ENCODE measurements at places on chromosomes 3 and 15.

DNA sequence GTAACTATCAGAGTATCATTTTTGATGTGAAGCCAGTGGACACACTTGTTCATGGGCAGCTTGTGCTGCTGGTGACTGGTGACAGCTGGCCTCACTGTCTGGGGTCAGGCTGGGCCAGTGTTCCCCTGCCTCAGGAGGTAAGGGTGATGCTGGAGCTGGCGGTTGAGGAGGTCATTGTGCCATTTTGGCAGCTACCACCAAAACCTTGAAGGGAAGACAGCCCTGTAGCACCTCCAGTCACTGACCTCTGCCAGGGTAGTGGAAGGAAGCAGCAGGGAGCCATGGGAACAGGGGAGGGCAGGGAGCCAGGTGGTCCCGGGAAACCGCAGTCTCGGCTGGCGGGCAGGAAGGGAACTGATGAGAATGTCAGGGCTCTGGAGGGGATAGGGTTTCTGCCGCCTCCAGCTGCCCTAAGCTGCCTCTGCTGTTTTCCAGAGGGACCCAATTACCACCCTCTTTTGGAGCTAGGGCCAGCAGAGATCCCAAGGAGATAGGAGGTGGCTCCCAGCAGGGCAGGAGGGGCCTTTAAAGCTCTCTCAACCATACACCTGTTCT lies 24.8 kb downstream of the FOXL2NB start:
- no peak for DNase-seq

GRCh38 chr3:23740517-23740965 lies 65.2 kb upstream of the UBE2E1 start:
- no peak for DNase-seq

- no peak for DNase-seq
These were observed 14.1 kb upstream of the ANXA2 start for GRCh38 chr15:60411774-60412425.

DNA sequence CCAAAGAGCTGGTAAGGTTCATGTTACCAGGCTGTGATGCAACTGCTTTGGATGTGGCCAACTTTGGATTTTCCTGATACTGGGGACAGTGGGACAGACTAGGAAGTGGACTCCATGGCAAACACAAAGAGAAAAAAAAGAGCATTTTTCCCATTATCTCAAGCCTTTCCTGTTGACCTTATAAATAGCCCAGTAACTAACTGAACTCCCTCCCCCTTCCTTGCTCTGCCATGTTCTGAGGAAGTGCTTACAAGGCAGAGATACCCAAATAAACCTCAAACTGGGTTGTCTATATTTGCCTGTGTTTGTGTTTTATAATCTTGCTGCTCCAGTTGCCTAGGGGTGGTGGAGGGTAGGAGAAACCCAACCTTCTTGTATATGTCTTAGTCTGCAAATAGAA lies 27.3 kb upstream of the SLC9A9 start:
- no peak for DNase-seq

DNA sequence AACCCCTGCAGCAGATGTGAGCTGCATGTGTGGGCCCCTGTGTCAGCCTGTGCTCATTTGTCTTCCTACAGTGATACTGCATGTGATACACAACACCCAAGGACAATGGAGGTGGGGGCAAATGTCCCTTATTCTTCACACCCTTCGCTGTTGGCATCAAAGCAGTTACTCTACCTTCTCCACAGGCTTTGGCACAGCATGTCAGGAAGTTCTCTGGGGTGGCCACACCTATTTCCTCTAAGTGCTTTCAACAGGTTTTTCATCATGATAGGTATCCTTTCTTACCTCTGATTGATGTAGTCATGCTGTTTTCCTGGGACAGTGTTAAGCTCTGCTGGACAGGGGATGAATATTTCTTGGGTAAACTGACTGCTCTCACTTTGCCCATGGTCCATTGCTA lies 29.5 kb downstream of the ZNF662 start:
- no peak for DNase-seq

DNA sequence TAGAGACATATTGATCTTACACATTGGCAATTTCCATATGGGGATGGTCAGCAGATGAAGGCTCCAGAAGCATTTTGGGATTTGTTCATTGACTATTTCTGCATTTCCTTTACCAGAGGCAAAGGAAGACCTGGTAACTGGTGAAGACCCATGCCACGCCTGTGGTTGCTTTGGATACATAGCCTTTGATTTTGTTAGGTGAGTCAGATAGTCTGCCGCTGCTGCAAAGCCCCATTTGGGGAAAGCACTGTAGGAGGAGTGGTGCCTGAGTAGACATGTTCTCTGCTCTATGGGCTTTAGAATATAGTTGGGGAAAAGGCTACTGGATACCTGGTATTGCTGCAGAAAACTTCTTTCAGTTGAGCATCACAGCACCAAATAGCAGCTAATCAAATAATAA lies 56.8 kb downstream of the TFG start:
- no peak for DNase-seq

- no peak for DNase-seq
These were observed 376.1 kb downstream of the ZPLD1 start for GRCh38 chr3:102810937-102811336.

DNA sequence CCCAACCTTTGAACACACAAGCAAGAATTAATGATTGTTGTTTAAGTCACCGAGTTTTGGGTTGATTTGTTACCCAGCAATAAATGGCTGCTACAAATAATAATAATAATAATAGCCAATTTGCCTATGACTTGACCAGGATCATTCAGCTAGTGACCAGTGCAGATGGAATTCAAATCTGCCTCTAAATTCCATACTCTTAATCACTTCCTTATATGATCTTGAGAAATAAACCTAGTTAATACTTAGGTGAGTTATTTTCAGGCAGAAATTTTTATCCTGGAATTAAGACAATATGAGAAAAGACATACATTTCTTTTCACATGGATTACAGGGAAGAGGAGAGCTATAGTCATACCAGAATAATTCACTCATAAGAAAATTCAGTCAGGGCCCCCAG lies 116.0 kb upstream of the GALNT15 start:
- DNase-seq = no peak
